COR-L47 (cell line): ENCODE measurements at places on chromosomes 1 and 21.

DNA sequence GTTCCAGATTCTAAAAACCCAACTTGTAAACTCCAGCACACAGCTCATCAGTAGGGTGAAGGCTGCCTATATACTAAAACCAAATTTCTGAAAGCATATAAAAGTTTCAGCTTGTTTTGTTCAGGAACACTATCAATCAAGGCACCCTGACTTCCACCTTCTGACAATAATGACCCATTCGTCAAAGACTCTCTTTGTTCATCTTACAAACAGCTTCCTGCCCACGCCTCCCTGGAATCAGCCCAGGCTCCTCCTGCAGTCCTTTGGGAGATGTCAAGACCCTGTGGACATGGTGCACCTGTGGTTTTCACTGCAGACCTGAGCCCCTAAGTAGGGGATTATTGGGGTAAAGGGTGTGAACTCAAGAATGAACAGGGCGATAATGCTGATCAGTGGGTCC, 178.9 kb upstream of the CAMK1G start:
- no peak for DNase-seq

- DNase-seq, result no peak
These were observed 452.7 kb downstream of the NUF2 start for GRCh38 chr1:163774401-163774945.

DNA sequence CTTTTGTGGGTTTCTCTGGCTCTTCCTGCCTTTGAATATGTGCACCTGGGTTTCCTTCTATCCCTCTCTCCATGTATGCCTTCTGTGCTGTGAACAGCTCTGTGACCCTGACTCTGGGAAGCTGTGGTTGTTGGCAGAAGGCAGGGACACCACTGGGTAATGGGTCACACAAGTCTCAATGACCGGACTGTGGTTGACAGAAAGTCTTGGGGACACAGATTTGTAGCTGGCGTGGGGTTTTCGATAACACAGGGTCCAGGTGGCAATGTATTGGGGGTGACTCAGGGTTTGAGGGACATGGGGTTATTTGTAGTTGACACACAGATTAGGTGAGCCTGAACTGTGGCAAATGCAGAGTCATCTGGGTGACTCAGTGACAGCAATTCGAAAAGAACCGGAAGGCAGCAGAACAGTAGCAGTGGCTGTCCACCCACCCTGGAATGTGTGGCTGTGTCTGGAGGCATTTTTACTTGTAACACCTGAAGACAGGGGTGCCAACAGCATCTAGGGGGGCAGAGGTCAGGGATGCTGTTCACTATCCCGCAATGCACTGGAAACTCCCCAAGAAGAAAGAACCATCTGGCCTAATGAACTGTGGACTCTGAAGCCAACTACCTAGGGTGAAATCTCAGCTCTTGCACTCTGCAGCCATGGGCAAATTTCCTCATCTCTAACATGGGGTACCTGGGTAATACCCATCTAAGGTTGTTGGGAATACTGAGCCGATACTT, 13.0 kb upstream of the SLC6A9 start:
- no peak for DNase-seq

- DNase-seq, result no peak
These were observed 114.5 kb upstream of the PLPPR5 start for GRCh38 chr1:99119188-99119587.

GRCh38 chr1:53544728-53545515, 85.7 kb downstream of the DMRTB1 start:
- DNase-seq, result no peak

DNA sequence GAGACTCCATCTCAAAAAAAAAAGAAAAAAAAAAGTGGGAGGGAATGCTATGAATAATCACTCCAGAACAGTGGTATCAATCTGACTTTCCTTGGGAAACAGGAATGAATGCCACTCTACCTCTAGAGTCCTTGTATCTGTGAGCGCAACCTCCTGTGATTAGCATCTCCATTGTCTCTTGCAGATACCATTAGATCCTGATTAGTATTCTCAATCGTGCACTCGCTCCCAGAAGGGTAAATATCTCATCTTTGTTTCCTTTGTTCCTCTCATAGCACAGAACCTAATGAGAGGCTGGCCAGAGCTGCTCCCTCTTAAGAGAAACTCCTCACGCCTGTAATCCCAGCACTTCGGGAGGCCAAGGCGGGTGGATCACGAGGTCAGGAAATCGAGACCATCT, 184.4 kb upstream of the KCNK2 start:
- DNase-seq, result no peak

DNA sequence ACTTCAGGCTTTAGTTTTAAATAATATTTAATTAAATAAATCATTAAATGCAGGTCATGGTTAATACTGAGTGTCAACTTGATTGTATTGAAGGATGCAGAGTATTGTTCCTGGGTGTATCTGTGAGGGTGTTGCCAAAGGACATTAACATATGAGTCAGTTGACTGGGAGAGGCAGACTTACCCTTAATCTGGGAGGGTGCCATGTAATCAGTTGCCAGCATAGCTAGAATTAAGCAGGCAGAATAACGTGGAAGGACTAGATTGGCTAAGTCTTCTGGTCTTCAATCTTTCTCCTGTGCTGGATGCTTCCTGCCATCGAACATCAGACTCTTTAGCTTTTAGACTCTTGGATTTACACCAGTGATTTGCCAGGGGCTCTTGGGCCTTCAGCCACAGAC, 85.3 kb downstream of the MAP3K21 start:
- no peak for DNase-seq

DNA sequence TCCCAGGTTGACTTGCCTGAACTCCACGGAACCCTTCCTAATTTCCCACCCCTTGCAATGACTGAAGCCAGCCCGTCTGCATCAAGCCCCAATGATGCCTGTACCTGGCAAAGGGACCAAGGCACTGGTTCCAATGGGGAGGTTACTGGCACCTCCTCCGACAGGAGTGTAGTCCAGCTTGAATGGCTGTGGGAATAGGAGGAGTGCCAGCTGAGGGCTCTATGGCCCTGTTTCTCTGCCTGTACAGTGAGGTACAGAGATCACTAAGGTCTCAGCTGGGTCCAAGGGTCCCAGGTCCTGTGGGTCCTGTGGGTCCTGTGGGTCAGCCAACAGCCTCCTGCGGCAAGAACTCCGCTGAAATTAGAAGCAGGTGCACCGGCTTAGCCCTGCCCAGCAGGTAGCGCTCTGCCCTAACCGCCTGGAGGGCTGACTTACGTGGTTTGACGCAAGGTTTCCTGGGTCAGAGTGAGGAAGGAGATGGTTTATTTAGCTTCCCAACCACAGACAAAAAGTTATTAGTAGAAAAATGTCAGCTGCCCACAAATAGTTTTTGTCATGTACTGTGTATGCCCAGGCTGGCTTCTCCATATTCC, 9.9 kb upstream of the SPRR4 start:
- peak; percentile 12 for DNase-seq

DNA sequence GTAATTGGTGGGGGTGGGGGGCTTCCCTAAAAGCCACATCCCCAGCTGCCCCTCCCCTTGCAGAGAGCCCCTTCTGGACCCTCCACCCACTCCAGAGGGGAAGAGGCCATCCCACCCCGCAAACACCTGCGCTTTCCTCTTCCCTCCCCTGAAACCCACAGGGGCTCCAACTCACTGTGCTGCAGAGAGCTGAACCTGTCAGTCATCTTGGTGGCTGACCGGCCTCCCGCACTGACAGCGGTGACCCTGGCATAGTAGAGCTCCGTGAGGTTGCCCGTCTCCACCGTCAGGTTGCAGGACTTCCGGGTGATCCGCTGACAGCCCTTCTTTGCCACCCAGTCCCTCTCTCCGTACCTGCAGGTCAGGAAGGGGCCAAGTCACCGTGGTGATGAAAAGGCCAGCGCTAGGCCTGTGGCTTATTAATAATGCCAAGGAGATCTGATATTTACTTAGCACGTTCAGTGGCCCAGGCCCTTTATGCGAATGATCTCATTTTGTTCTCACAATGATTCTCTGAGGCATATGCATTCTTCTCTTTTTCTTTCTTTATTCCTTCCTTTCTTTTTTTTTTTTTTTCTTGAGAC, 5.9 kb downstream of the IL22RA1 start:
- DNase-seq, result no peak

- no peak for DNase-seq
These were observed 164.5 kb upstream of the CXADR start for GRCh38 chr21:17348357-17348756.

DNA sequence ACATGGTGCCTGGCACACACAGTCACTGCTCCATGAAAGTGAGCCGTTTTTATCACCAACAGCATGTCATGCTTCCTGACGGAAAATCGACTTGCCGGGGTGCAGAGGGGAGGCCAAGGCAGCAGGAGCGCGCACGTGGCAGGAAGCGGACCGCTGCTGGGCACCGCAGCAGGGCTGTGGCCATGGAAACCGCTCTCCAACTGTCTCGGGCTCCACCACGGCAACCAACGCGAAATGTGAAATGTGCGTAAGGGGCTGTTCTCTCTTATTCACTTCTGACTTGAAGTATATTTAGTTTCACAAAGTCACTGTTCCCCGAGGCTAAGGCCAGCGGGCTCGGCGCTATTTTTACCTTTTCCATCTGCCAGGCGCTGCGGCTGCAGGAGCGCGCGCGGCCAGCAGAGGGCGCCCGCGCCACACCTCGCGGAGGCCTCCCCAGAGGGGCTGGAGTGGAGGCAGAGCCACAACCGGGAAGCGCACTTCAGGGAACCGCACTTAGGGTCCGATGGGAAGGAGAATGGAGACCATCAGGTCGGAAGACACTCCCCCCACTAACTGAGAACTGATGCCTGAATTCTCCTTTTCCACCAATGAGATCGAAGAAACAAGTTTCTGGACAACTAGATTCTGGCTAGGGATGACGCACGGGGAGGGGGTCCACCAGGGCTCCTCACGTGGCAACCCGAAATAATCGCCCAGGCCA, 19.7 kb downstream of the RCC2 start:
- no peak for DNase-seq

GRCh38 chr1:1782399-1783221, 4.3 kb upstream of the NADK start:
- peak; percentile 72 for DNase-seq

- DNase-seq, result no peak
These were observed 25.9 kb upstream of the ACTA1 start for GRCh38 chr1:229459815-229460214.
